ENCODE measurements at places on chromosomes 16 and 17.

GRCh38 chr17:14121952-14122351 lies 52.6 kb downstream of the COX10 start:
- no peak for DNase-seq

GRCh38 chr16:8588682-8589056 lies 1.6 kb downstream of the TMEM114 start:
- no peak for DNase-seq

DNA sequence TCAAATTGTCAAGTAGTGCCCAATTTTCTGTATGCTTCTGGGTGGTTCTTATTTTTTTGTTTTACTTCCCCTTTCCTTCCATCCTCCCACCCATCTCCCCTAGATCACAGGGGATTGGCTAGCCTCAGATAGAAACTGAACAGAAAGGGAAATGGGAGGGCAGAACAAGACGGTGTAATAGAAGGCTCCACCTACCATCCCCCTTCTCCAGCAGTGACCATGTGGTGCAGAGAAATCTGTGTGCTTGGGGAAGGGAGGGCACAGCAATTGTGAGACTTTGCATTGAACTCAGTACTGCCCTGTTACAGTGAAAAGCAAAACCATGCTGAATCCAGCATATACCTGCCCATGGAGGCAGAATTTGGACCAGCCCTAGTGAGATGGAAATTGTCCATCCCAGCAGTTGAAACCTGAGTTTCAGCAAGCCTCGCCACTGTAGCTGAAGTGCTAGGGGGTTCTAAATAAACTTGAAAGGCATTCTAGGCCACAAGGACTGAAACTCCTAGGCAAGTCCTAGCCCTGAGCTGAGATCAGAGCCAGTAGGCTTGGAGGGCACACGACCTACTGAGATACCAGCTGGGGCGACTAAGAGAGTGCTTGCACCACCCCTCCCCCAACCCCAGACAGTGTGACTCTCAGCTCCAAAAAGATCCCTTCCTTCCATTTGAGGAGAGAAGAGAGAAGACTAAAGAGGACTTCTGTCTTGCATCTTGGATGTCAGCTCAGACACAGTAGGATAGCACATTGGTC lies 5.2 kb downstream of the SLFN11 start:
- no peak for DNase-seq

- DNase-seq, result no peak
Observed at GRCh38 chr17:78610951-78611511, 33.8 kb upstream of the DNAH17 start.

DNA sequence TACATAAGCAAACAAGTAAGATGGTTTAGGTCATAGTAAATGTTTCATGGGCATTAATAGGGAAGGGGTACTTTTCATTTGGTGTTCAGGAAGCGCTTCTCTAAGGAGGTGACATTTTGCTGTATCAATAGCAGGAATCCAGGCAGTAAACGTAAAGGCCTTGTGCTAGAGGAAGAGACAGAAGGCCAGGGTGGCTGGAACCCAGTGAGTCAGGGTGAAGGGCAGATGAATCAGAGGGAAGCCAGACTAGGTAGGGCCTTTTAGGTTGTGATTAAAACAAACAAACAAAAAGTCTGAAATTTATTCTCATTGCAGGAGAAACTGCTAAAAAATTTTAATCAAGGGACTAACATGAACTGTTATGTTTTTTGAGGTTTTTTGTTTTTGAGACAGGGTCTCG lies 6.5 kb downstream of the BMERB1 start:
- DNase-seq, result no peak

- no peak for DNase-seq
Observed at GRCh38 chr16:424623-425081, 797 bp upstream of the RAB11FIP3 start.

- DNase-seq, result no peak
Observed at GRCh38 chr16:55040366-55041086, 109.9 kb downstream of the IRX5 start.

DNA sequence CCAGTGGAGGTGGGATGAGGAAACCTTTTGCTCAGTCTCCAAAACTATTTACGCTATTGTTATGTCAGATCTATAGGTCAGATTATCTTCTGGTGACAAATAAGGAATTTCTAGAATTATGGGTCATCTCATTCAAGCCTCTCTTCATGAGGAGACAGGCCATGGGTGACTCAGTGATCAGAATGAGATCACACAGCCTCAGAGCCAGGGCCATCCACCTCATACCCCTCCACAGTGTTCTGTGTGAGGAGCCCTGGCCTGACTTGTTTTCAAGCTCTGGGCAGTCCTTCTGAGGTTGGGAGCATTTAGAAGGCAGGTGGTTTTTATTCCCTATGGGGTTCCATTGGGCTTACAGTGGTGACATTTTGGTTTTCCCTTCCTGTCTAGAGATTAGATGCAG lies 26.5 kb downstream of the YPEL2 start:
- DNase-seq, result no peak

GRCh38 chr17:2841606-2842005 lies 45.4 kb downstream of the RAP1GAP2 start:
- no peak for DNase-seq

GRCh38 chr17:10875430-10875851 lies 37.6 kb upstream of the PIRT start:
- no peak for DNase-seq

GRCh38 chr17:40922239-40922638 lies 15.2 kb downstream of the KRT23 start:
- no peak for DNase-seq

- DNase-seq, result no peak
Observed at GRCh38 chr17:66570447-66571195, 264.3 kb upstream of the CACNG5 start.

- DNase-seq, result no peak
Observed at GRCh38 chr16:64390102-64390501, 731.8 kb downstream of the CDH11 start.
